ENCODE measurements at places on chromosomes 5 and 9.

DNA sequence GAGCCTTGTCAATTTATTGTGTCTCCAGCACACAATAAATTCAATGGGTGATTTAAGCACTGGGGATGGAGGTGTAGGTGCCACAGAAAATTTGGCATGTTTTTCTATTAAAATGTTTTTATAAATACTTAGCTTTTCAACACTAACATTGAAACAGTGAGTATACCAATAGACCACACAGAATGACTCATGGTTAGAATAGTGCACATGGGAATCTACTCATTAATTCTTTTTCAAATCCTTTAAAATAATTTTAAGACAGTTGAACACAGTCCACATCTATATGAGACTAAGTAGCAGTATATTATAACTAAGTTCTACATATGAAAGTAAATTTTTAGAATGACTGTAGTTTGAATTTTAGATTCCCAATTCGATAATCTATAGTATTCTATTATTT, 67.1 kb downstream of the LNPEP start:
- peak; percentile 33 for DNase-seq

- no peak for DNase-seq
These were observed 65.6 kb downstream of the GPR21 start for GRCh38 chr9:123099042-123099441.

DNA sequence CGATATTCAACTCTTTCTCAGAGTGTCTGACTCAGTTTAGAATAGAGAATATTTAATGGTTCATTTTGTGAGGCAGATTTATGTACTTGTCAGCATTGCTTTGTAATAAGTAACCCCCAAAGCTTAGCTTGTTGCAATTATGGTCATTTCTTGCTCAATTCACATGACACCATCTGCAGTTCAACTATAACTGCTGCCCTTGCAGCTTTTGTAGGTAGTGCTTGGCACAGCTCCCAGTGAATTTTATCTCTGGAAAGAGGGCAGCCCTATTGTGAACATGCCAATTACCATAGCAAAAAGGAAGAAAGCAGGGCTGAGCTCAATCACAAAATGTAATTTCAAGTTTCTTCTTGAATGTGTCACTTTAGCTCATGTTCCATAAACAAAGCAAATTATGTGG, 1587.7 kb upstream of the ACO1 start:
- no peak for DNase-seq

DNA sequence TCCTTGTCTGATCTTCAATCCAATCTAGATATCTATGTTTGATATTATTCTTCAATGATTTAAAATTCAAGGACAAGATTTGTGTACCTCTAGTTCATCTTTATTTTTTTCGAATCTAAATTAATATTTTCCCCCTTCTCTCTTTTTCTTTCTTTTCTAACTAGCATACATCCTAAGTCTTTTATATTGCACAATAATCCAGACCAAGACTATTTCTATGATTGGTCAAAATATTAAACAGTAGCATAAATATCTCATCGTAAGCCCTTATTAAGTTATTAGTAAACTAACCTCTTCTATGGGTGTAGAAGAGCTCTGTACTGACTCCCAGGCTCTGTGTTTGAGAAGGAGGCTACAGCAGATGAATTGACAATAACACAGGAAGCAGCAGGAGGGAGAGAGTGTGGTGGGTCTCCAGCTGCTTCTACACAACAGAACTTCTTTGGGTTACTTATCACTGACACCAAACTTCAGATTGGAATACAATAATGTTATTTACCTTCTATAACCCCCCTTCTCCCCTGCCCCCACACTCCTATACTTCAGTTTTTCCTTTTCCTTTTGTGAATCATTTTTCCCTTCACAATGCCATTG, 11.9 kb upstream of the PLCXD3 start:
- no peak for DNase-seq

GRCh38 chr5:168822248-168822744, 243.1 kb upstream of the PANK3 start:
- no peak for DNase-seq

- DNase-seq: no peak
These were observed 74.0 kb downstream of the C9orf85 start for GRCh38 chr9:71985297-71985911.

DNA sequence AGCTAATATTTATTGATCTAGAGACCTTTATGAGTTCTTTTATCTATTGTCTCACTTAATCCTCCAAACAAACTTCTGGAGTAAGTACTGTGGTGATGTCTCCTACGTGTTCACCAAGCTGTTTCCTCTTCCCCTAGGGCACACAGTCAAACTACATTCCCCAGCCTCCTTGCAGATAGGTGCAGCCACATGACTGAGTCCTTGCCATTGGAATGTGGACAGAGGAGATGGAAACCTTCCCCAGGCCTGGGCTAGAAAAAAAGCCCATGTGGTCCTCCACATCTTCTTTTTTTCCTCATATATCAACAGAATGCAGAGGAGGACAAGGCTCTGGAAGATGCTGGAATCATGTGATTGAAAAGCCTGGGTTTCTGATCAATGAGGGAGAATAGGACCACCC, 88.0 kb downstream of the ANKRD55 start:
- DNase-seq: no peak

GRCh38 chr5:102809033-102809432, 53.9 kb downstream of the PAM start:
- peak; percentile 73 for DNase-seq

DNA sequence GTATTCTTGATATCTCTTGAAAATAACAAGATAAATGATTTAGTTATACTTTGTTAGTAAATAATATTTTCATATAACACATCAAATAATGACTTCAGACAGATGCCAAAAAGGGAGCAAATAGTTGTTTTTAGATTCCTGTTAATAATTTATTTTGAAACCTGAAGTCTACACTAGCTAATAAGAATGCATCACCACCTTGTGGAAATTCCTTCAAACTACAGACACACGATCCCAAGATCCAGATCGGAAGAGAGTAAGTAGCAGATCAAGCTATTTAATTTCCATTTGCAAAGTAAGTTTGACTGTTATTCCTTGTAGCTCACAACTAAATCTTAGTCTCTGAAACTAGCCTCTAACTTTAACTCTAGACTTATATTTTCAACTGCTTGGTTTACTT, 35.5 kb upstream of the ISL1 start:
- no peak for DNase-seq

- no peak for DNase-seq
These were observed 156.6 kb downstream of the AOPEP start for GRCh38 chr9:94882966-94883641.

DNA sequence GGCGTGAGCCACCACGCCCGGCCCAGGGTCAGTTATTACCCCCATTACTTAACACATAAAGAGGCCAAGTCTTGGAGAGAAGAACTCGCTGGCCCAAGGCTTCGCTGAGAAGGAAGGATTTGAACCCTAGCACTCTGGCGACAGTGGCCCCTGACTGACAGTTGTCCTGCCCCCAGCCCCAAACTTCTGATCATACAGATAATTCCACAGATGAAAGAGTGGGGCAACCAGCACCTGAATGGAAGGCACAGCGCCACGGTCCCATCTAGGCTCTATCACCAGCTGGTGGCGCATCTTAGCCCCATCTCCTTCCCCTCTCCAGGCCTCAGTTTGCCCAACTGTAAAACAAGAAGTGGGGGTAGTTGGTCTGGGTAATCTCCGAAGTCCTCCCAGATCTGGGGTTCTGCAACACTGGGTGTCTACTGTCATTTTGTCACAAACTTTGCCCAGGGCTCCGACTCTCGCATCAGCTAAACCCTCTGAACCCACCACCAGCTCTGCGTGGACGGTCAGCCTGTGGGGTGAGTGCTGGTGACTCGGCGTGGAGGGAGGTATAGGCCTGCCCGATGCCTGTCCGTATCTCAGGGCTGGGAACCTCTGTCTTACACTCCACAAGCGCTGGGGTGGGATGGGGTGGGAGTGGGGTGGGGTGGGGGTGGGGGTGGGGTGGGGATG, 209.3 kb downstream of the C9orf50 start:
- no peak for DNase-seq

DNA sequence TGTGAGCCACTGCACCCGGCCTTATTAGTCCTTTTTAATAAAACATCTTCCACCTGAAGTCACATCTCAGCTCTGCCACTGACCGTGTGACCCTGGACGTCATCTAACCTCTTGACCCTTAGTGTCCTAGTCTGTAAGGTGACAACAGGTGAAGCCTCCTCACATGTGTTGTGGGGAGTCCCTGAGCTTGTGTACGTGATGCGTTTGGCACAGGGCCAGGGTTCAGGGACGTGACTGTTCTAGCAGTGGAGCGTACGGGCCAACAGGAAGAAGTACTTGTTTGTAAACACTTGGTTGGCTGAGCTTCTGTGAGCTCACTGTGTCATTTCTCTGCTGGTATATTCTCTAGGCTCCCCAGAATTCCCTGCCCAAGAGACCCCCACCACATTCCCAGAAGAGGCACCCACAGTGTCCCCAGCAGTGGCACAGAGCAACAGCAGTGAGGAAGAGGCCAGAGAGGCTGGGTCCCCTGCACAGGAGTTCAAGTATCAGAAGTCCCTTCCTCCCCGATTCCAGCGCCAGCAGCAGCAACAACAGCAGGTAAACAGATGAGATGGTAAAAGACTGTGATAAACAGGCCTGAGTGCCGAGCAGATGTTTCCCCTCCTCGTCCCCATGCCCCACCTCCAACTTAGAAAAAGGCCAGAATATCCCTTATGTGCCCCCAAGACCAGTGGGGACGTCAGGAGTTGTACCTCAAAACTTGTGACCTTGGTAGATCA, 35.3 kb upstream of the POMT1 start:
- DNase-seq: no peak
